H4 (cell line): ENCODE measurements at places on chromosomes 13 and 19. TPM values are rescaled to one million over a fixed set of nuclear protein-coding genes. Genes with fewer than 3 reads are reported as not detected.

SIGLECL1 gene
- total RNA-seq = 0.39 TPM in 1 of 2 replicates, not detected in the other

CYP4F12 gene
- total RNA-seq = 3.6 and 6.3 TPM in 2 replicates

TNFRSF19 gene
- 0.12 and 0.33 TPM in 2 replicates for total RNA-seq

ZNF426 gene
- 6.7 and 13.1 TPM in 2 replicates for total RNA-seq

DNA sequence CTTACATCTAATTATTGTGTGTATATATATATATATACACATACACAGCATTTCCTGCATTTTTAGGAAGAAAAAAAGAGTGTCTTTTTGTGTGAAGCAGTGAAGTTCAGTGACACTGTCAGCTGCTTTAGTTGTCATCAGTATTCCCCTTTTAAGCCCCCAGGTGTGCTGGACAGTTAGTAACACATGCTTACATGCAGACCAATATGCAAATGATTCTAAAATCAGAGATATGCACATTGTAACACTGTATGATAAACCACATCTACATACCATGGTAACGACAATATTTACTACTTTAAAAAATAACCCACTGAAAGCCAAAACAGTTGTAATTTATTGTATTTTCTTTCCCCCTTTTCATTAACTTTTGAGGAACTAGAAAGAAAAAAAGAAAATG lies 16.8 kb downstream of the LHFPL6 start:
- DNase-seq = no peak

APOC4 gene
- total RNA-seq = not detected in 2 replicates

- DNase-seq = no peak
Observed at GRCh38 chr13:58329746-58330145, 698.2 kb downstream of the PCDH17 start.

DOCK9 gene
- total RNA-seq = 2.3 and 22.8 TPM in 2 replicates

GRCh38 chr19:46629546-46630025 lies 4.7 kb upstream of the PTGIR start:
- no peak for DNase-seq

CCL25 gene
- total RNA-seq = not detected in 2 replicates

- no peak for DNase-seq
Observed at GRCh38 chr13:39451301-39451700, 151.7 kb downstream of the LHFPL6 start.

- peak; percentile 85 for DNase-seq
Observed at GRCh38 chr19:15779756-15780476, 7.5 kb upstream of the OR10H5 start.

GRCh38 chr19:3950871-3951861 lies 18.3 kb downstream of the NMRK2 start:
- no peak for DNase-seq

ZNF835 gene
- total RNA-seq = 0.04 TPM in 1 of 2 replicates, not detected in the other

CYP4F2 gene
- 0.70 and 3.8 TPM in 2 replicates for total RNA-seq

ZFP36 gene
- 4.0 and 5.7 TPM in 2 replicates for total RNA-seq
